ENCODE measurements at places on chromosomes 3 and 15. TPM values are rescaled to one million over a fixed set of nuclear protein-coding genes. Genes with fewer than 3 reads are reported as not detected.

The MAP1A gene
- 0.84 TPM for total RNA-seq

The WDR93 gene
- total RNA-seq = not detected

The GOLGA8F gene
- total RNA-seq = not detected

The WDR76 gene
- 18.5 TPM for total RNA-seq

The FBXL2 gene
- total RNA-seq = 18.1 TPM

The ADGRG7 gene
- not detected for total RNA-seq

The XPC gene
- total RNA-seq = 45.8 TPM

The GOLGA8Q gene
- not detected for total RNA-seq

The ANKUB1 gene
- not detected for total RNA-seq

The SNTN gene
- not detected for total RNA-seq

The DOCK3 gene
- total RNA-seq = 0.15 TPM

The CPN2 gene
- not detected for total RNA-seq

The CPNE9 gene
- 0.30 TPM for total RNA-seq

The TUSC7 gene
- total RNA-seq = not detected

The STX19 gene
- not detected for total RNA-seq

The HESX1 gene
- 0.94 TPM for total RNA-seq

The PSTPIP1 gene
- total RNA-seq = 0.60 TPM

The CCDC39 gene
- total RNA-seq = not detected

The LZTFL1 gene
- 20.3 TPM for total RNA-seq

The SERPINI2 gene
- total RNA-seq = not detected

The TRH gene
- not detected for total RNA-seq

The CSK gene
- 30.9 TPM for total RNA-seq

The A4GNT gene
- total RNA-seq = not detected

The SPATA12 gene
- 0.13 TPM for total RNA-seq

The CCR3 gene
- total RNA-seq = not detected

The CACNA1D gene
- not detected for total RNA-seq

The CTDSPL2 gene
- total RNA-seq = 34.2 TPM

All from mammary microvascular endothelial cell (primary cell).